ENCODE measurements at places on chromosomes 1 and 21.

DNA sequence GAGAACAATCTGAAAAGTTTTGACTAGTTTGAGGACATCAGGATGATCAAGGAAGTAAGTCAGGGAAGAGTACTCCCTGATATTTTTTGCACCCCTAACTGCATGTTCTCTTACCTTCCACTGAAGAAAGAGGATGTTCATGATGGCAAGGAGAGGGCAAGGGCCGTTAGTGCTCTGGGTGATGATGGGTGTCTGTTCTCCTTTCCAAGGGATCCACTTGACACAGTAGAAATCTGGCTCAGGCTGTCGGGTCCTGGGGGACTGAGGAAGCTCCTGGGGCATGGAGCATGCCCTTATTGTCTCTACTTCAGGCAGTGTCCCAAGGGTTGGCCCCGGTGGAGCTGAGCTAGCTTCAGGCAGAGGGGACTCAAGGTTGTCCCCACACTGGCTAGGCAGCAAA is 4.7 kb downstream of the MINDY1 start:
- no peak for DNase-seq

DNA sequence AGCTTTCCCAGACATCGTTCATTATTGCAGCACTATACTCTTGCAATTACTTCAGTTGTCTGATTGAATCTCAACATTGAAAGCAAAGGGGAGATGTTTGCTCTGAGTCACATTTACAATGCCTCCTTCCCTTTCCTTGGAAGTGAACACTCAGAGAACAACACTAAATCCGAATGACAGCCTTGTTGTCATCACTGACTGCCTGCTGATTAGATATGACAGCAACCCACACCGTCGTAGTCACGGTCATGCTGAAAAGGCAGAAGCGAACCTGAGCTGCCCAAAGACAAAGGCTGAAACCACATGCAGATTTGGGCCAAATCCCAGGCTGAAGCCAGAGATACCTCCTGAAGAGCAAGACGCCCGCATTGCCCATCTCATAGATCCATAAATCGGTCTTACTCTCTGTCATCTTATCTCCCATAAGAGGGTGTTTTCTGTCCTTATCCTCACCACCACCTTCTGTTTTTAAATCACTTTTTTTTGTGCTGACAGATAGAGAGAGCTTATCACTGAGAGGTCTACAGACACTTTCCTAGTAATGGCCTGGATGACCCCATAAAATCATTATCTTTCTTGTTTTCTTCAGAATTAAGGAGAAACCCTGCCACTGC is 47.5 kb downstream of the TMCO4 start:
- no peak for DNase-seq

GRCh38 chr21:34889320-34889675 is 159.8 kb downstream of the RUNX1 start:
- peak; percentile 61 for DNase-seq

DNA sequence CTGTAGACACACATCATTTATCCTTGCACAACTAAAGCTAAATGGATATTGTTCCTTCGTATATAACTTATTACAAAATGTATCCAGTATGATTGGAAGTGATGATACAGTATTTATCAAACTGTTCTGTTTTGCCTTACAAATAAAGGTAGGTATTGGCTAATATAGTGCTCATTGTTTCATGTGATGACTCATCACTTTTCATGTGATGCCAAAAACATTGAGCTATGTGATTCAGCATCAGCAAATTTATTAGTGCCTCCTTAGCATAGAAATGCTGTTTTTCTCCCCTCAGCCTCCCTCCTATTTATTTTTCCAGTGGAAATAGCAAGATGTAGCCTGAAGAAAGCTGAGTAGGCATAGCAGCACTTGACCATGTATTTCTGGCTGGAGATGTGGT is 228.6 kb upstream of the LYPLAL1 start:
- DNase-seq, result no peak

DNA sequence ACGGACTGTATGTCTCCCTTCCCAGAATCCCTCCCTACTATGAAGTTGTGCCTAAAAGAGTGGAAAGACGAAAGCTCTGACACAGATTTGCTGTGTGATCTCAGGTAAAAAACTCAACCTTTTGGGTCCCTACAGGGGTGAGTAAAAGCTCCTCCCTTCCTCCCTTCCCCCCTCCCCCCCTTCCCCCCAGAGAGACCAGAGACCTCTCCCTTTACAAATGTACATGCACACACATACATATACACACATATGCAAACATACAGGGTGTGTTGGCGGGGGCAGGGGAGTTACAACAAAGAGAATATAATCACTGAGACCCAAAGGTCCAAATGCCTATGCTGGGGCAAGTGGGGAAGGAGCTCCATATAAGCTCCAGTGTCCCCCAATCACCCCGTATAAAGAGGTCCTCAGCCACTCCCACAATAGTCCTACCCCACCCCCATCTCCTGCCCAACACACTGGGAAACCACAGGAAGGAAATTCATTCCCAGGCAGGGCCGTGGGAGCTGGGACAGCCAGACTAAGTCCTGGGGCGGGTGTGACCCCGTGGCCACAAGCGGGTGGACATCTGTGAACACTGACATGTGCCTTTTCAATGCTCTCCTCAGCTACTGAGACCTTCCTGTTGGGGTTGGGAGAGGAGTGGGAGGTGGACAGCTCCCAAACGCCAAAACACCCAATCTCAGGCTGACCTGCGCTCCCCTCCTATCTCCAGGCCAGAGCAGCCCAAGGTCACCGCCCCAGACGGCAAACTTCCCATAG is 2.0 kb downstream of the MEF2D start:
- no peak for DNase-seq

GRCh38 chr21:43866659-43867331 is 1.8 kb downstream of the AGPAT3 start:
- DNase-seq, result no peak

GRCh38 chr1:225508538-225509375 is 80.9 kb upstream of the LBR start:
- DNase-seq, result peak; percentile 86

DNA sequence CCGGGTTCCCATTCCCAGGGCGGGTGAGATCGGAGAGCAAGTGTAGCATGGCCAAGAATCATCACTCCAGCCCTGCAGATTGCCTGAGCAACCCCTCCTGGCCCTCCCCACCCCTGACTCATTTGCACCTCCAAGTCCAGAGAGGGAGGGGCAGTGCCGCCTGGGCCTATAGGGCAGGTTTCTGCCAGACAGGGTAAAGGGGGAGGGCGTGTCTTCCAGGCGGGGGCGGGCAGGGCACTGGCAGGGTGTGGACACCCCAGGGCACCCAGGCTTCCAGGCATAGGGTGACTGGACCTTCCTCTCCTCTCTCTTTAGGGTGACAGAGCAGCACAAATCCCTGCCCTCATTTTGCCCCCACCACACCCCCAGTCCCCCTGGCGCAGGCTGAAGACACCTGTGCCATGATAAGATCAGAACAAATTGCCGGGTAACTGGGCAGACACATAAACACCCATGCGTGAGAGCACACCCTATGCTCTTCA is 3.2 kb upstream of the CRYBG2 start:
- no peak for DNase-seq

GRCh38 chr1:201715801-201716741 is 112.9 kb upstream of the IPO9 start:
- no peak for DNase-seq

DNA sequence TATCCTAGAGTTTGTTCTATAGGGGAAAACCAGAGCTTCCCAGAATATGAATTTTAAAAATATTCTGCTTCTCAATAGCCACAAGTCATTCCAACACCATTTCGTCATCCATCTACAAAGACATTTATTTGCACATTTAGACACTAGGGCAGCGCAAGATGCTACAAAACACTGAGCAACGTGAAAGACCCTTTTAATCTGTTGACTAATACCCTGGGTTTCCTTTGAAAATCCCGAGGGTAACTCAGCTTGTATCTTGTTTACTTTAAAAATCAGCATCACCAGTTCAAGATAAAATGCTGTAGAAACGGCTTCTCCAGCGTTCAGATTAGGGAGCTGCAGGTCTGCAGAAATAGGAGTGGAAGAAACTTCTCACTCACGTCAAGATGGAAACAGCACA is 13.5 kb downstream of the PDPN start:
- DNase-seq, result no peak

DNA sequence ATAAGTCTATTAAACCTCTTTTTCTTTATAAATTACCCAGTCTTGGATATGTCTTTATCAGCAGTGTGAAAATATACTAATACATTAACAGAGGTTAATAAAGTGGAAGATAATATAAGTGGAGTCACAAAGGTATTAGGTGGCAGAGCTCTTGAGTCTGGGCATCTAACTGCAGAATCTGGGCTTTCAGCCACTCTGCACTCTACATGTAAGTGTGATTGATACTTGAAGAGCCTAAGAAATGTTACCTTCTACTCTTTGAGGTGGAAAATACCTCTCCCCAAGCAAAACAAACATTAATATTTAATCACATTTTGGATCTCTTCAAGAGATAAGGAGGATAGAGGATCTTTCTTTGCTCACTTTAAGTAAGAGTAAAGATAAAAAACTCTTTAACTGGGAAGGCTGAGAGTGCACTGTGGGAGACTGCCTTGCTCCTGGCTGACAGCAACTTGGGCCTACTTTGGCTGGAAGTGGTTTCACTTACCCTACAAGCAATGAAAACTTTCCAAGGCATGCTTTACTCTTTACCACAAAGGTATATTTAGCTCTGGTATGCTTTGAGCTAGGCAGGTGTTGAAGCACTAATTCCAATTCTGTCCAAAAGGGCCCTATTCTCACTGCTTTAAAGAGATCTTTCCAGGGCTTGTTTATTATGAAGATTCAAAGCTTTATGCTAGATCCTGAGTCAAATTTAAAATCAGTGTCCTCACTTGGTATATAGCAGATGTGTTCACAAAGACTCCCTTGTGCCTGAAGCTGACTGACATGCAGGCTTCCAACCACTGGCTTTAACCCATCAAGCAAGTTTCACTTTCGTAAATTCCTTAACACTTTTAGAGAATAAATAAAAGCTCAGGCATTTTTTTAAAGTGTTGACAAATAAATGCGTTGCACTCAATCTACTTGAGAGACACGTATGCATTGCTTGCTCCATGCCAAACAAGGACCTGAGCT is 245.3 kb upstream of the ZP4 start:
- no peak for DNase-seq

- no peak for DNase-seq
Measured at GRCh38 chr1:9278116-9278515, 14.6 kb upstream of the SPSB1 start.

All from hepatic stellate cell (primary cell).